T-cell (primary cell): ENCODE measurements at places on chromosomes 2 and 18.

GRCh38 chr2:196703695-196704094, 64.2 kb downstream of the CCDC150 start:
- DNase-seq: no peak

- DNase-seq: no peak
Measured at GRCh38 chr2:226802573-226802972, 3.0 kb upstream of the IRS1 start.

- no peak for DNase-seq
Measured at GRCh38 chr2:232533944-232534710, 5.4 kb upstream of the CHRNG start.

DNA sequence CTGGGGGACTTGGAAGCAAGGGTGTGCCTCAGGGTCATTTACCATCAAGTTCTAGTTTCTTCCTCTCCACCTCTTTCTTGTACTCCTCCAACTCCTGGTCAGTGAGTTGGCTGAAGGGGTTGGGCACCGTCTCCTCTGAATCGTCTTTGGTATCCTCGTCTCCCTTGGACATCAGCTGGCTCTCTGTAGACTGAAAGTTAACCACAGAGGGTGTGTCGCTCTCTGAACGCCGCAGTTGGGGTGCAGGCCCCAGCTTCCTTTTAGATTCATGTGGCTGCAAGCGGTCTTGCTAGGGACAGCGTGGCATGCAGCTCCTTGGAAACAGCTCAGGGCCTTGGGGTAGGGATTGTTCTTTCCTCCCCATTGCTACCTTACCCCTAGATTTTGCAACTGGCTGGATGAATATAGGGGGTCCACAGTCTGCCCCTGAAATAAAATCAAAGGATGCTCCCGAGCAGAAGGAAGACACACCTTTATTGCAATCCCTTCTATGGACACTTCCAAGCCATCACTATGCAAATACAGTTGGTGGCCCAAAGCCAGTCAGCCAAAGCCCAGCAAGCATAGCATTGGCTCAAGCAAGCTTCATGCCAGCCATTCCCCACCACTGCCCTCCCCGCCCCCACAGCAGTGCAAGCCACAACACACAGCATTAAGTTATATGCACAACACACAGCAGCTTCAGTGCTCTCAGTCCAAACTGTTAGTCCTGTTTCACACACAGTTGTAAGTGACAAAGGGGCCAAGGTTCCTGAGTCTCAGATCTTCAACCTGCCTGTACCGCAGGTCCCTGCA, 93.2 kb downstream of the ADD2 start:
- DNase-seq: no peak

DNA sequence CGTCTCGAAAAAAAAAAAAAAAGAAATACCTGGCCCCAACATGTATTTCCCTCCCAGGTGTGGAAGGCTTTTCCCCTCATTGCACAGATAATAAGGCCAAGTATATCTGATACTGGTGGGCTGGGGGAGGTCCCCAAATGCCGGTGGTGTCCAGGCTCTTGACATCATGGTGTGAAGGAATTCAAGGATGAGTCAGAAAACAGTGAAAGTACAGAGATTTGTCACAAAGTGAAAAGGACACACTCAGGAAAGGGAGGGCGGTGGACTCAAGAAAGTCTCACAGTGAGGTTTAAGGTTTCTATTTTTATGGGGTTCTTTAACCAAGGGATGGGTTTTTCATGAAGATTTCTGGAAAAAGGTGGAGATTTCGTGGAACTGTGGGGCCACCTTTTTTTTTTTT, 37.8 kb upstream of the FZD5 start:
- DNase-seq: no peak

DNA sequence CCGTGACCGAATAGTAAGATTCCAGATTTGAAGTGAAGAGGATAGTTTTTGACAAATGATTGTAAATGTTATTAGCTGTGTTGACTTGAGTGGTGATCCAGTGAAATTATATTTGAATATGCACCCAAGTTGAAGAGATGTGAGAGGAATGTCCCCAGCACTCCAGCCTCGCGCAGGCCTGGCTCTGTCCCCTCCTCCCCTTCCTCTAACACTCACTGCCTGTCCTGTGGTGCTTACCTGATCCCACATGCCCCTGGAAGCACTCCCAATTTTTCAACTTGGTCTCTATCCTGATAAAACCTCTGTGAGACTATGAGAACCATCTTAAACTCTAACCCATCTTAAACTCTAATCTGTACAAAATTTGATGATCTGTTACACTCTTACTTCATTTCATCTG, 154.7 kb upstream of the LRP1B start:
- DNase-seq: no peak

DNA sequence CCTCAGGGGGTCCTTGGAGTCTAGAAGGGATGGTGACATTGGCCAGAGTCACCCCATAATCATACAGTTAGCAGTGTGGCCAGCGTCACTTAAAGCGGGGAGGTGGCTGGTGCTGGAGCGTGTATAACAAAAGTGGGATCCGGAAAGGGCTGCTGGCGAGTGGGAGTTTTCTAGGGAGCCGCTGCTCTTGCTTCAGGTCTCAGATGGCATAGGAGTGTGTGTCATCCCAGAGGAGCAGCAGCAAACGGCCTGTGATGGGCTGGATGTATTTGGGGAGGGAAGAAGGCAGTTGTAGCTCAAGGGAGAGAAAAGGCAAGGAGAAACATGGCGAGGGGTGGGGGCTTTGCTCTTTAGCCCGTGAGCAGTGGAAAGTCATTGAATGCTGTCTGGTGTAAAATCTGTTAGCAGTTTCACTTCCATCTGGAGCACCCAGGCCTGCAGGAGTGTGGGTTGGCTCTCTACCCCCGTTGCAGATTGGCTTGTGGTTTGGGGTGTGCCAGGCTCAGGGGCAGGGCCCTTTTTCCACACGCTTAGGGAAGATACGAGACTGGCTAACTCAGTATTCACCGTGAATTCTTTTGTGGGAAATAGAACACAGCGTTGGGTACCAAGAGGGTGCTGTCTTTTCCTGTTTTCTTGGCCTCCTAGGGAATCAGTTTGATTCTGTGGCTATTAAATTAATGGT, 120.5 kb downstream of the AGAP1 start:
- no peak for DNase-seq

DNA sequence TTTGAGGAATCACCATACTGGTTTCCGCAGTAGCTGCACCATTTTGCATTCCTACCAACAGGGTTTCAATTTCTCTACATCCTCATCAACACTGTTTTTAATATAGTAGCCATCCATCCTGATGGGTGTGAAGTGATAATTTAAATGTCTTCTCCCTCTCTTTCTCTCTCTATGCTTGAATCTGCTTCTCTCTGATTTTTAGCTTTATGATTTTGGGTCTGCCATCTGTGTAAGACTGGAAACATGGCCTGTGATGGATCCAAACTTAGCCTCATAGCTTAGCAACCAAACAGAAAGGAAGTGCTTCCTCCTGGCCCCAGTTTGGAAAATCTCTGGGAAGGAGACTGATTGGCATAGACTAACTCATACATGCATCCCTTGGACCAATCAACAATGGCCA, 33.7 kb upstream of the OSBPL6 start:
- no peak for DNase-seq

GRCh38 chr2:163686289-163686688, 49.5 kb downstream of the FIGN start:
- no peak for DNase-seq

DNA sequence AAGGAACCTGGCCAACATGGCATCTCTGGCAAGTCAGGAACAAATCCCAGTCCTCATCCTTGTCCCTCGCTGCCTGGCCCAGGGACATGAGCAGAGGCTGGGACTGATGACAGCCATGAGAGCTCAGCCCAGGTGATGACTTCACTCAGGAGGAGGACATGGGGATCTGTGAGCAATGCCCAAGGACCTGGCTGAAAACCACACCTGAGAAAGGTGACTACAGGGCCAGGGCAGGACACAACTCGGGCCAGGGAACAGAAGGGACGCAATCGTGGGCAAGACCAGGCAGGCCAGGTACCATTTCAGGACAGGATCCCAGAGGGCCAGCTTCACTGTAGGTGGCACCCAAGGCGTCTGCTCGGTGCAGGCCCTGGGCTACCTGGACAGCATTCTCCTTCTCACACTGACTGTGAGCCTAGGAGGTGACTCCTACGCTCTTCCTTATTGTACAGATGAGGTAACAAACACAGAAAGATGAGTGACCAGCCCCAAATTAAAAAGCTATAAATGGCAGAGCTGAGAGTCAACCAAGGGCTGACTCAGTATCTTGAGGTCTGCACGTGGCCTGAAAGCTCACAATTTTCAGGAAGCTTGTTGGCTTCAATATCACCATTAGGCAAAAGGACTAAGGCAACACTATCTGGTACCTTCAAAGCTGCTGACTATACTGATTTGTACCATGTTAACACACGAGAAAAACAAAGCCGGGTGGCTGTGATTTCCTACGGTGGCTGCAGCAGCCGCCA, 141.1 kb downstream of the EIPR1 start:
- no peak for DNase-seq

DNA sequence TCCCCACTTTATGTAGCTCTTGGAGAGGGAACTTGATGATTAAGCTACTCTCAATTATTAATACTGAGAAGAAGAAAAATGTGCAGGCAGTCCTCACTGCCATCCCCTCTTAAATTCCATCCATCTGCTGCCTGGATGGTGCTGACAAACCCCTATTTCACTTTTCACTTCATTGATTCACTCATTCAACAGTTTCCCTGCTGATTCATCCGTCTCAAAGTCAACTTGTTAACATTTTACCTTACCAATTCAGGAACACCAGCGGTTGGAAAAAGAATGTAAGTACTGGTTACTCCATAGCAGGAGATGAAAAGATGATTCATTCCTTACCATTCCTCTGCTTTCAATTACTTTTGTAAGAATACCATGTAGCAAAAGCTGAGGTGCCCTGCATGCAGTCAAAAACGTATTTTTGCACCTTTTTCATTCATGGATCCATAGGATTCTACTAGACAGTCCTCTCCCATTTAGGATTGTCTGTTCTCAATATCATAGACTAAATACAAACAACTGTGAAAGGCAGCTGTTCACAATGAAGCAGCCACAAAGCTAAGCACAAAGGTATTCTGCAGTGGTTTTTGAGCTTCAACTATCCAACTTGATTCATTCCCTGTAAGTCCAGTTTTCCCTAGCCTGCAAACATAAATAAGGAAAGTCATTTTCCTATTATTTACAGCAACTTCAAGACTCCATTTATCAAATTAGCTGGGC, 262.0 kb downstream of the MREG start:
- DNase-seq: no peak

- DNase-seq: no peak
Measured at GRCh38 chr2:234373060-234373459, 123.8 kb downstream of the ARL4C start.

DNA sequence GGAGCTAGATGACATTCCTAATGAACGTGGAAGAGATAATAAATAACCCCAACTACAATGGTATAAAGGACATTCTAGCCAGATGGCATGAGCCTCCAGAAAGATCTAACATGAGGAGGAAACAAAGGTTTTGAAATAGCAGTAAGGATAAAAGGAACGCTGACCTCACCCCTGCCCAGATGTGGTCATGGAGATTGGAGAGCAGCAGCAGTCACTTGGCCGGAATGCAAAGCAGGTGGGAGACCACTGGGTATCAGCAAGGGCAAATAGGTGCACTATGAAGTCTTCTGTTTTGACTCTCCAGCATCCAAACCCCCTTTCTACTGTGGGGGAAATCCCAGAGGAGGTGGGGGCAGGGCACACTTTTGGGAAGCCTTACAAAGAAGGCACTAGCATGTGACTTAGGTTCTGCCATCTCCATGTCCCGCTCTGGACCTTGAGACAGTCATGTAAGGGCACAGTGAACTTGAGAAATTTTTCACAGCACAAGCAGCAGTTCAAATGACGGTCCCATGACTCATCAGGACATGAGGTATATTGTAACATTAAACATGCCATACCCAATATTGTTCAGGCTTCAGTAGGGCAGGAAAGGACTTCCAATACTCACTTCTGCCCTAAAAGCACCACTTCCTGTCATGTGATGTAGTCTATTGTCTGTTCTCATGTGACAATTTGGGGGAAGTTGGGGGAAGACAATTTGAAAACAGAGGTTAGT, 55.2 kb downstream of the METTL4 start:
- DNase-seq: no peak

DNA sequence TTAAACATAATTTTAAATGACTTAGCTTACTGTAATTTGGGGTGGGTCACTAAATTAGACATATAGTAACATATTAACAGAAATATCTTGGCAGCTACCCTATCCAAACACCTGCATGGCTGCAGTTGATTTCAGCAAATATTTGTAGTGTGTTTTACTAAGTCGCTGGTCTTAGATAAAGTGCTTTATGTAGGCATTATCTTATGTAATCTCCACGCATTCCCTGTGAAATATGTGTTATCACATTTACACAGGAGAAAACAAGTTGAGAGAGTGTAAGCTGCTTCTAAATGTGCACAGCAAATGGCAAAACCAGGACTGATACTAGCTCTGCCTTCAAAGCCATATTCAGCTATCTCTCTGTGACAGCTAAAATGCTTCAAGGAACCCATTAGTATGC, 72.0 kb downstream of the NYAP2 start:
- no peak for DNase-seq

DNA sequence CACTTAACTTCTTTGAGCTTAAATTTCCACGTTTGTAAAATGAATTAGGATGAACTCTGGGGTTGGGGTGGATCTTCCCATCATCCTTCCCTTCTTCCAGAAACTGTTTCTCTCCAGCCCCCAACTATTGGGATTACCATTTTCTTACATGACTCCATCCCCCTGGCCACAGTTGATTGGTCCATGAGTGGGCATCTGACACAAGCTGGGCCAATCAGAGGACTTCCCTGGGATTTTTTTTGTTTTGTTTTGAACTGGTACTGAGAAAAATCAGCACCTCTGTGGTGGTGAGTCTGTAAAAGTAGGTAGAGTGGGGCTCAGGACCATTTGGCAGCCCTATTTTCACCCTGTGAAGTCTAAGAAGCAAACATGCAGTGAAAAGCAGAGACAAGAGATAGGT, 118.0 kb upstream of the SERTAD2 start:
- DNase-seq: no peak

DNA sequence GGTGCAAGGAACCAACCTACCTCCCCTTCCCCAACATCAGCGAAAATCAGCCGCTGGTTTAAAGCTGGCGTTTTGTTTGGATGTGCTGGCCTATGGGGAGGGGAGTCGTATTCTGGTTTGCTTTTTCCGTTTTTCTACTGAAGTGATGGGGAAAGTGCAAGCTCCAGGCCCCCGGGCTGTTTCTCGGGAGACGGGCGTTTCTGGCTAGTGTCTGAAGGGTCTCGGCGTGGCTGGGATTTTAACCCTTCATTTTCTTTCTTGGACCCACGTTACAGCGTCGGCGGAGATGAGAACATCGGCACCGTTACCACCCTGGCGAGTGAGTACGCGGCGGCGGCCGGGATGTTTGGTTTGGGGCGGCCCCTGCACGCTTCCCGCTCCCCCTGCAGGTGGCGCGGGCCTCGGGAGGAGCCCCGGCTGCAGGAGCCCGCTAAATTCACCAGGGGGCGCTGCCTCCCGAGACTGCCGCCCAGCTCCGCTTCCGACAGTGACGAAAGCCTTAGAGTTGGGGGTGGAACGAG, 70.7 kb downstream of the PLB1 start:
- peak; percentile 76 for DNase-seq

GRCh38 chr18:36772241-36772723, 56.5 kb downstream of the TPGS2 start:
- DNase-seq: no peak

DNA sequence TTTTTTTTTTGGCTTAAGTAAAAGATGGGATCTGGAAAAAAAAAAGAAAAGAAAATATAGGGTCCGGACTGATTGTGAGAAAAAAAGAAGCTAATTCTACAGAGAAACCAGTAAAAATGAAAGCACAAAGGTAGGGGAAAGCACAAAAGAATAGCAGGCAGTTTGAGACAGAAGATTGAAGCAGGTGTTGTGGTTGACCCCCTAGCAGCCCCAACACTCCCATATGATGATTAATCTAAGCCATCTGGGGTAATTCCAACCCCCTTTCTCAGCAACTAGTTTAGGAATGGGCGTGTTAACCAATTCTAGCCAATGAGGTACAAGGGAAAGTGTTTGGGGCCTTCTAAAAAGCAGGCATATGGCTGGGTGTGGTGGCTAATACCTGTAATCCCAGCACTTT, 77.0 kb downstream of the MBD2 start:
- DNase-seq: no peak
